Ascending aorta (tissue), 2 donors: ENCODE measurements at places on chromosomes 11 and 22.

GRCh38 chr22:36986242-36986821 is 32.9 kb downstream of the TST start:
- DNase-seq, result no peak

DNA sequence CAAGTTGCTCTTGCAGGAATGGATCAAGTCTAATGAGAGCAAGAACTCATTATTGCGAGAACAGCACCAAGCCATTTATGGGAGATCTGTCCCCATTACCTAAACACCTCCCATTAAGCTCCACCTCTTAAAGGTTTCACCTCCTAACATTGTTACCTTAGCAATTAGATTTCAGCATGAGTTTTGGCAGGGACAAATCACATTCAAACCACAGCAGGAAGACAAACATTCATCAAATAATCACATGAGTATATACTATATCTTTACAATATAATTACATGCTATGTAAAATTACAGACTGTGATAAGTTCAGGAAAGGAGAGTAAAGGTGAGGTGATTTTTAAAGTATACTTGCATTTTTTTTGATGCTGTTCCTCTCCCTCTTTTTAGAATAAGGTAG is 6.6 kb upstream of the TEAD1 start:
- no peak for DNase-seq

- no peak for DNase-seq
Measured at GRCh38 chr22:19694696-19695095, 19.6 kb upstream of the SEPTIN5 start.

DNA sequence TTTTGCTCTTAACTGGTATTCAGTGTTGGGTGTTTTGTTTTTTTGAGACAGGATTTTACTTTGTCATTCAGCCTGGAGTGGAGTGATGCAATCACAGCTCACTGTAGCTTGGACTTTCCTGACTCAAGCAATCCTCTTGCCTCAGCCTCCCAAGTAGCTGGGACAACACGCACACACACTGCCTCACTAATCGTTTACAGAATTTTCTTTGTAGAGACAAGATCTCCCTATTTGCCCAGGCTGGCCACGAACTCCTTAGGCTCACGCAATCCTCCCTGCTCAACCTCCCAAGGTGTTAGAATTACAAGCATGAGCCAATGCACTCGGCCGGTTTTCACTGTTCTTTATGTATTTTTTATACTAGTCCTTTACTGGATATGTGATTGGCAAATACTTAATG is 51.0 kb upstream of the IGLL5 start:
- DNase-seq, result no peak

DNA sequence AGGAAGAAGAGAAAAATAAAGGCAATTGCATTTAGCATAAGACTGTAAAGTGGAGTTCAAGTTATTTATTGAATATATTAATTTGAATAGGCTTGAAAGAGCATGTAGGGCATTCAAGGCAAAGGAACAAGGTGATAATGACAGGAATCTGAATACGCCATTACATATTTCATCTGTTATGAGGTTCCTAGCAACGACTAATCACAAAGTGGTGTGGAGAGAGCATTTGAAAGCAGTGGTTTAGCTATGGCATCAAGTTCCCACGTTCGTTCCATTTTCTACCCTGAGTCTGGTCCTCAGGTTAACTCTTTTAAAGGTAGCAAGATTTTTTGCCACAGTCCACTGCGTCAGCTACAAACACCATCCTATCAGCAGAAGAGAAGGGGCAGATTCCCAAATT is 59.4 kb downstream of the CNTN5 start:
- DNase-seq, result no peak

- DNase-seq, result no peak
Measured at GRCh38 chr22:35519306-35520000, 21.2 kb upstream of the RASD2 start.

DNA sequence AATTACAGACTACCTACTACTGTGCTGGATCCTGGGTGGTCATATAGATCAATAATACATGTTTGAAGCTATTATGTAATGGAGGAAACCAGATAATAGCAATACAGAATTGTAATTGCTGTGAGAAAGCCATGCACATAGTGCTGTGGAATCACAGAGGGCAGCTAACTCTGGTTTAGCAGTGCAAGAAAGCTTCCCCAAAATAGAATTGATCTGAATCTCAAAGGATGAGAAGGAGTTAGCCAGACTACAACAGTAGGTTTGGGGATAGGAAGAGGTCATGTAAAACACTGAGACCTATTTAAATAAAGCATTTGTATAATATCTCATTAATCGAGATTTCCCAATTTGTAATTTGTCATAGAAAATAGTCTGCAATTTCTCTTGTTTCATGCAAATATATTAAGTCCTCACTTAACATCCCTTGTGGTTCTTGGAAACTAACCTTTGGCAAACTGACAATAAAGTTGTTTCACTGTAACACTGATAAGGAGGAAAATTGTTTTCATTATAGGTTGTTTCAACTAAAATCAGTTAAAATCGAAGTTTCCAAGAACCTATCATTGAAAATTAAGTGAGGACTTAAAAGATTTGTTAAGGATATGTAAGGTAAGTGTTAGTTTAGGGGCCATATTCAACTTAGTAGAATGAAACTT is 7.6 kb downstream of the C11orf58 start:
- DNase-seq, result no peak

DNA sequence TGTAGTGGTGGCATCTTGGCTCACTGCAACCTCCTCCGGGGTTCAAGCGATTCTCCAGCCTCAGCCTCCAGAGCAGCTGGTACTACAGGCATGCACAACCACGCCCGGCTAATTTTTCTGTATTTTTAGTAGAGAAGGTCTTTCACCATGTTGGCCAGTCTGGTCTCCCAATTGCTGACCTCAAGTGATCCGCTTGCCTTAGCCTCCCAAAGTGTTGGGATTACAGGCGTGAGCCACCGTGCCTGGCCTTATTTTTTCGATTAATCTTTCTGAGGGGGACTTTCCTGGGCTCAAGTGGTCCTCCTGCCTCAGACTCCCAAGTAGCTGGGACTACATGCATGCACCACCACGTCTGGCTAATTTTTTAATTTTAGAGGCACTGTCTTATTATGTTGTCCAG is 5.6 kb downstream of the SNU13 start:
- DNase-seq, result no peak

DNA sequence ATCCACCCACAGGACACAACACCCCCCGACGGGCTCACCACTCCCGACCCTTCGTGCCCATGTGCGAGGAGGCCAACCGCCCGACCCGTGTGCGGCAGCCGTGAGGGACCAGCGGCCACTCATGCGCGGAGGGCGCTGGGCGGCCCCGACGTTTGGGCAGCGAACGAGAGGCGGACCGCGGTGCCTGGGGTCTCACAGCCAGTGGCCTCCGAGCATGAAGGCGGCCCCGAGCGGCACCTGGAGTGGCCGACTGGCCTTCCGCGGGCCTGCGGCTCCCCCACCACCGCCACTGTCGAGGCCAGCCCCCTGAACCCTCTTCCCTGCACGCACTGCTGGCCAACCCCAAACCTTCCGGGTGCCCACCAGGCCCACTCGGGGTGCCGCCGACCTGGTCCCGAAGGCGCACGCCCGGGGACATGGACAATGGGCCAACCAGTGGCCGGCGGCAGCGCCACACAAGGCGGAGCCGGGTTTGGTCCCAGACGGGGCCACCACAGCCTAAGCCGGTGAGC is 4274.9 kb upstream of the OR11H1 start:
- no peak for DNase-seq

GRCh38 chr11:93659841-93660240 is 1.6 kb upstream of the CEP295 start:
- DNase-seq, result no peak

GRCh38 chr11:115408036-115408921 is 95.9 kb downstream of the CADM1 start:
- DNase-seq, result no peak

DNA sequence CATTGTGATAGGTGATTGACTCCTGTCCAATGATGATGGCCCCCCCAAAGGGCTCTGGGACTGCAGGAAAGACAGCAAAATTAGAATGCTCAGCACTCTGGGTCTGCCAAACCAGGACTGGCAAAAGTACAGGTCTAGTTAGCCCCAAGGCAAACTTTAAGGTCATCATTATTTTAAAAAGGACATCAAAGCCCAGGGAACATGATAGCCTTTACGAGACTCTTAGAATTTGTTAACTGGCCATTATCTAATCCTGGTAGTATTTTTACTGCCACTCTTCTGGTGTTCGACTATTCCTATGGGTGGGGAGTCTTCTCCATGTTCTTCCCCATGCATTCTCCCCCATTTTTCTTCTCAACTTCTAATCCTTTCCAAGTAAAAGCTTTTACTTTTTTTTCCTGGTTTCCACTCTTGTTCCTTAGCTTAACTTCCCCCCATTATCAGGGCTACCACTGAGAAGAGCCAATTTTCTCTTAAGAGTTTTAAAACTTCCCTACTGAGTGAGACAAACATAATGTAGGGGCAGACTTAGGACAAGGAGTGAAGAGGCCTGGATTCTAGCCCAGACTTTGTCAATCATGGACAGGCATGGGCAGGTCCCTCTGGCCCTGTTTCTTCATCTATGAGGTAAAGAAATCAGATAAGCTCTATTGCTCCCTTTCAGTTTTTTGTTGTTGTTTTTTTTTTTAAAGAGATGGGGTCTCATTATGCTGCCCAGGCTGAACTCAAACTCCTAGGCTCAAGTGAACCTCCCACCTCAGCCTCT is 7.1 kb downstream of the DDB1 start:
- DNase-seq, result no peak

- DNase-seq, result no peak
Measured at GRCh38 chr11:110795112-110795624, 82.9 kb upstream of the ARHGAP20 start.

DNA sequence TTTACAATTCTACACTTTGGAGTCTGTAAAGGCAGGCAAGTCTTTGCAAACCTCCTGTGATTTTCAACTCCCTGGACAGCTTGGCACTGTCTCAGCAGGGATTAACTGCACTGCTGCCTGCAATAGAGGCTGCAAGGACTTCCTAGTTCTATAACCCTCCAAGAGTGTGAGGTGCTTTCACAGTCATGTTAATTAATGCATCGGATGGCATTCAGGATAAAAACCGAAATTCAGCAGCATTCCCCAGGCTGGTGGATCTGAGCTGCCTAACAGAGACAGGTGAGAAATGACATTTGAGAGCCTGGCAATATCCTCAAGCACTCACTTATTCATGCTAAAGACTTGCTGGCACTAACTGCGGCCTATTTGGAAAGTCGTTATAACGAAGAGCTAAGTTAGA is 85.0 kb downstream of the LARGE1 start:
- no peak for DNase-seq

DNA sequence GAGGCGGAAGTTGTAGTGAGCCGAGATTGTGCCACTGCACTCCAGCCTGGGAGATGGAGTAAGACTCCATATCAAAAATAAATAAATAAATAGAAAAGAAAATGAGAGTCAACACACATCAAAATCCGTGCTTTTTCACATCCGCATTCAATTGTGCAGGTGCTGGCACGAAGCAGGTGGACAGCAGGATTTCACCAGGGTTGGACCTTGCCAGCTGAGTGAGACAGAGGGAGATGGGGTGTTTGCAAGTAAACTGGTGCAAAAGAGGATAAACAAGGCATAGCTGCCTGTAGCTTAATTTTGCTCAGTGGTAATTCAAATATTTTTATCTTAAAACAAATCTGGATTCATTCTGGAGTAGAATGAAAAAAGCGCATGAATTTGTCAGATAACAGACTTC is 23.3 kb upstream of the DNAL4 start:
- DNase-seq, result no peak

DNA sequence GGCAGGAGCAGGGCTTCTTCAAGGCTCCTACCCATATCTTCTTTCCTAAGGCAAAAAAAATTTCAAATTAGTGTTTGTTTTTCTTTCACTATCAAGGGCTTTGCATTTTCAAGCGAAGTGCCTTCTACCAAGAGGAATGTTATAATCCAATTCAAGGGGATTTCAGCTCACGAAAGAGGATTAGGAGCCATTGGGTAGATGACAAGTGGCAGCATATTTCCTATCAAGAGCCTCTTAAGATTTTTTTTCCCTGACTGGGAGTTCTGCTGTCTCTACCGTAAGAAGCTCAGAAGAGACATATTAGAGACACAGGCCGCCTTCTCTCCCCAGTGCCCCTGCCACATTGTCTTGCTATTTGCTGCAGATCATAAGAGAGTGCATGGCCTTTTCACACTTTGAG is 55.9 kb upstream of the BMAL1 start:
- DNase-seq, result no peak

DNA sequence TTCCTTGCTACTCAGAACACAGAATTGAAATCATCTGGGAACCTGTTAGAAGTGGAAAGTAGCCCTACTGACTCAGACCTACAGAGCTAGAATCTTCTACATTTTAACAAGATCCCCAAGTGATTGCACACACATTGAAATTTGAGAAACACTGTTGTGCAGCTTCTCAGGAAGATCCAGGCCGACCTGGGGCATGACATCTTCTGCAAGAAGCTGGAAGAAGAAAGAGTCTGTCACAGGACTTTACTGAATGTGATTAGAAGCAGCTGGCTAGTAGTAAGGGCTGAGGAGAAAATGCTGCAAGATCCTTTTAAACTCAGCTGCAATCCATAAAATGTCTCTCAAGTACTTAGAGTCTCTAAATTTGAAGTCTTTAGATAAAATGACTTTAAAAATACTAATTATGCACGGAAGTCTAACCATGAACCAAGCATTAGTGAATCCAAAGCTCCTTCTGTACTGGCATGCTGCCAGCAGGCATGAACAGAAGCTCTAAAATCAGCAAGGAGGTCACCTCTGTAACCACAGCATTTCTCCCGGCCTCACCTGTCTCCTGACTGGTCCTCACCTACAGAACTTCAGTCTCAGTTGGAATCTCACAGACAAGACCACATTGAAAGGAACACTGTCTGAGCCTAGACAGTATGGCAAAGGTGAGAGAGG is 85.0 kb downstream of the SERGEF start:
- DNase-seq, result no peak

DNA sequence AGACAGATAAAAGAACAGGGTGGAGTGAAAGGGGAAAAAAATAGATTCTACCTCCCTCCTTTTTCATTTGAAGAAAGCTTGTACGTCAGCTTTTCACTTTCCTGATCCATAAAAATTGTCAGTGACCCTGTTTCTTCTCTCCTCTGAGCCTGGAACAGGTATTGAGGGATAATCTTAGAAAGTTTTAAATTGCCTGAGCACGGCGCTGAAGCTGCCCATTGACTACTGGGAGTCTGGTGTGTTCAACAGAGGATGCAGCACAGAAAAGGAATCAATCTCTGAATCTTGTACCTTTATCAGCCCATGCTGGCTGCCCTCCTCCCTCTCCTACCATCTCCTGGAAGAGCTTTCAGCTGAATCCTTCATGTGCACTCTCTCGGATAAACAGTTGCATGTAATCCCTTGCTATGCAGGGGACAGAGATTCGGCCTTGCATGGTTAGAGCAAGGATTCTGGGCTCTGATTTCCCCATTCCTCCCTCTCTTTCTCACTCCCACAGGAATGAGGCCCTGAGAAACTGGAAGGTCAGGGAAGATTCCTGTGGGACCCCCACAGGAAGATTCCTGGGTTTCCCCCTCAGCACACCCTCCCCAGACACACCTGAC is 162.4 kb upstream of the SYN3 start:
- DNase-seq, result no peak

- DNase-seq, result no peak
Measured at GRCh38 chr22:29122041-29122440, 49.2 kb downstream of the KREMEN1 start.

GRCh38 chr22:37206118-37206840 is 6.0 kb downstream of the SSTR3 start:
- DNase-seq, result no peak

GRCh38 chr11:128310676-128311445 is 276.5 kb downstream of the ETS1 start:
- DNase-seq, result no peak
